ENCODE measurements at places on chromosomes 11 and 22.

- DNase-seq: peak; percentile 89
These were observed at the start of gene WBP2NL for GRCh38 chr22:41998361-41999261. Gene WBP2NL, plus strand, starts transcription at chr22:41998788. Its CDS starts 31 bp downstream, at chr22:41998819.

- DNase-seq: no peak
These were observed 110.7 kb downstream of the MICAL2 start for GRCh38 chr11:12221051-12221535.

- DNase-seq: no peak
These were observed 10.0 kb downstream of the CARD10 start for GRCh38 chr22:37509059-37509860.

DNA sequence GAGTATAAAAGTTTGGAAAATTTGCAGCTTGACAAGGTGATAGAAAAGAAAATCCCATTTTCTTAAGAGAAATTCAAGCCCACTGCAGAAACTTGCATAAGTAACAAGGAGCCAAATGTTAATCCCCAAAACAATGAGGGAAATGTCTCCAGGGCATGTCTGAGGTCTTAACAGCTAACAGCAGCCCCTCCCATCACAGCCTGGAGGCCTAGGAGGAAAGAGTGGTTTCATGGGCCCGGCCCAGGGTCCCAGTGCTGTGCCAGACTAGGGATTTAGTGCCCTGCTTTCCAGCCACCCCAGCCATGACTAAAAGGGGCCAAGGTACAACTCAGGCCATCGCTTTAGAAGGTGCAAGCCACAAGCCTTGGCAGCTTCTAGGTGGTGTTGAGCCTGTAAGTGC lies 123.7 kb upstream of the TRPC6 start:
- DNase-seq: no peak

DNA sequence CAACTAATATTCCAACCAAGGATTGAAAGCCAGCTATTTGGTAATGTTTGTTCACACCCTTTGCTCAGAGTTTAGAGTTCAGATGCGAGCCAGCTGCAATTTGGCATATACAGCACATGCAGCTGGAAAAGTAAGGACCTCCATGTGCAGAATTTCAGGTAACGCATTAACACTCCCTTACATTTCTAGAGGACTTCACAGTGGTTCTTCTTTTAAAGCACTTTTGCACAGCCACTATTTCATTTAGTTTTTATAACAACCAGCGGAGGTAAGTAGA lies 3.4 kb downstream of the POU2AF3 start:
- no peak for DNase-seq

DNA sequence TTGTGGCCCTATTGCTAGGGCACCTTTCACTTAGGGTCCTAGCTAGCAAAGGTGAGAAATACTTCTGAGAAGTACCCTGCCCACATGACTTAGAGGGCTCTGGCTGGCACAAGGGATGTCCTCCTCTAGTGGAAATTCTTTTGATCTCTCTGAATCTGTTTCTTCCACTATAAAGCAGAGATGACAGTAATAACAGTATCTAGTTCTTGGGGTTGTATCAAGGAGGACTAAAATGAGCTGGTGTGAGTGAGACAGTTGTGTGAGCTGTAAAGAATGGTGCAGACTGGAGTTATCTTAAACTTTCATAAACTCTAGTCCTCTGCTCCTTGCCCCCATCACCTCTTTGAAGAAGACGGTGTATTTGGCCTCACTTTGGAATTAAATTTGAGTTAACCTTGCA lies 157.8 kb upstream of the PLET1 start:
- DNase-seq: no peak

DNA sequence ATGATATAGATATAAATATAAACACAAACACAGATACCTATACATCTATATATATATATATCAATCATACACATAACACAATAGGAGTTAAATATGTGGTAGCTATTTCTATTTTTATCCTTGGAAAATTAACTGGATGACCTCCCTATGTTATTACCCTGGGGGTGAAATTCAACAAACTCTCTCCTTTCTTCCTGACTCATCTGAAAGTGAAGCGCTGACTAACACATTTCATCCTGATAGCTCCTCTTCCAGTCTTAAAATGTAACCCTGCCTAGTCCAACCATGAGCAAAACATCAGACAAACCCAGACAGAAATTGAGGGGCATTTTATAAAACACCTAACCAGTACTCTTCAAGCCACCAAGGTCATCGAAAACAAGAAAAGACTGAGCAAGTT lies 220.6 kb upstream of the ISX start:
- DNase-seq: no peak

DNA sequence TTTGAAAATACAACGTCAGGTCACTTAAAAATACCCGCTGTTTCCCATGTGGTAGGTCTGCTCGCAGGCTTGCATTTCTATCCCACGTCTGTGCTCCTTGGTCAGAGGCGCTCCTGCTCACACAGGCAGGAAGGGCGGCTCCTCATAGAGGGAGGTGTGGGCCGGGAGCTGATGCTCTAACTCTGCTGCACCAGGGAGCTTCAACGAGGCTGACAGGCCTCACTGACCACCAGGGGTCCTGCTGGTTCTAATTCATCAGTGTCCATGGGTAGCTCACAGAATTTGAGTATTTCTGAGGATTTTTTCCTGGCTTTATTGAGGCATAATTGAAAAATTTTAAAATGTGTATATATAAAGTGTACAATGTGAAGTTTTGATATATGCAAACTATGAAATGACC lies 68.5 kb downstream of the PIWIL3 start:
- DNase-seq: no peak

DNA sequence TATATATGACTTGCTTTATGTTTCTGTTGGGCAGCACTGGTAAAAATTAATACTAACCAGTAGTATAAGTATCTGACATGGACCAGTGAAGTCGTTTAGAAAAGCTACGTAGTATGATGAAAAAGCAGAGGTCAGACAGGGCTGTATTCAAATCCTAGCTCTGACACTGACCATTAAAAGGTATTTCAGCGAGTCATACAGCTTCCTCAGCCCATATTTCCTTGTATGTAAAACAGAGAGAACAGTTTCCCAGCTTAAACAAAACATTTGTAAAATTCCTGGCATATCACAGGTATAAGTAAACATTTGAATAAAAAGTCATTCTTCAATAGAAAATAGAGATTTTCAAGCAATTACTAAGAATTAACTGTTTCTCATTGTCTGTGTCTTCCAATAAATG lies 4.2 kb downstream of the NOX4 start:
- no peak for DNase-seq

- no peak for DNase-seq
These were observed 979 bp downstream of the ABCG4 start for GRCh38 chr11:119149786-119150275.

DNA sequence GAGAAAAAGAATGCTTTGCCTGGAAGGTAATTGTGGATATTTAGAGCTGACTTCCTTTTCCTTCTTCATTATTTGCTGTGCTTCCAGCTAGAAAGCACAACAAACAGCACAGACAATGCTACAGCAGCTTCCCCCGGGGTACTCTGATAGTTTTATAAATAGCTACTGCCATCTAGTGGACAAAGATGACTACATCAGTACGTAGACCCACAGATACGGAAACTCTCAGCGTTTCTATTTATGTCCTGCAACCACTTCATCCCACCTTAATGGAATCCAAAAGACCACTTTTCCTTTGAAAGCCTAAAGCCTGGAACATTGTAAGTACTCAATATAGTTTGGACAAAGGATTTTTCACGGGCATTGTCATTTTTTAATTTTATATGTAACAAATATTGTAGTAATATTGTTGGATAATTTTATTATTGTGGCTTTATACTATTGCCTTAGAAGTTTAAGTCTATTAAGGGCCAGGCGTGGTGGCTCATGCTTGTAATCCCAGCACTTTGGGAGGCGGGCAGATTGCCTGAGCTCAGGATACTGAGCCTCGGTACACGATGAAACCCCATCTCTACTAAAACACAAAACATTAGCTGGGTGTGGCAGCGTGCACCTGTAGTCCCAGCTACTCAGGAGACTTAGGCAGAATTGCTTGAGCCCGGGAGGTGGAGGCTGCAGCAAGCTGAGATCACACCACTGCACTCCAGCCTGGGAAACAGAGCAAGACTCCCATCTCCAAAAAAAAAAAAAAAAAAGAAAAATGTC lies 7.5 kb downstream of the HSPA8 start:
- peak; percentile 51 for DNase-seq

DNA sequence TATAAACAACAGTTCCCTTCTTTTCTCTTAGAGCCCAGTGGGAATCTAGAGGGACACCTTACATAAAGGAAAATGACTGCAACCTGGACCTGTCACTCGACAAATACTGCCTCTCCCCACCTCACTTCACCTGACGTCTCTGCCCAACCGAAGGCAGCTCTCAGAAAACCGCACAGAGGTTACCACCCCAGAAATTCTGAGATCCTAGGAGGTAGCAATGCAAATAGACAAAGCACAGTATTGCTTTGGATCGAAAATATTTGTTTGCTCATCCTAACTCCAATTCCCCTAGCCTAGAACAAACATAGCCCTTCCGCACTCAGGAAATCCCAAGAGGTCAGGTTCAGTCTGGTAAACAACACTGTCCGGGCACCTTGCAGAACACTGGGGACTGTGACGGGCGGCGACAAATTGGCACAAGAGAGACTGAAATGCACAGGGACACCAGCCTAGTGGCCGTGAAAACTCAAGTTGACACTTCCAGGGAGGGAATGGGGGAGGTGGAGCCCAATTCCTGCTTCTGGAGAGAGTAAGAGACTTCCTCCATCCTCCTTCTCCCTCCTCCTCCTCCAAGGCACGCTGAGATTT lies 420 bp upstream of the TRIM44 start:
- DNase-seq: peak; percentile 17

GRCh38 chr22:44497218-44497904 lies 672 bp downstream of the RTL6 start:
- DNase-seq: peak; percentile 25

DNA sequence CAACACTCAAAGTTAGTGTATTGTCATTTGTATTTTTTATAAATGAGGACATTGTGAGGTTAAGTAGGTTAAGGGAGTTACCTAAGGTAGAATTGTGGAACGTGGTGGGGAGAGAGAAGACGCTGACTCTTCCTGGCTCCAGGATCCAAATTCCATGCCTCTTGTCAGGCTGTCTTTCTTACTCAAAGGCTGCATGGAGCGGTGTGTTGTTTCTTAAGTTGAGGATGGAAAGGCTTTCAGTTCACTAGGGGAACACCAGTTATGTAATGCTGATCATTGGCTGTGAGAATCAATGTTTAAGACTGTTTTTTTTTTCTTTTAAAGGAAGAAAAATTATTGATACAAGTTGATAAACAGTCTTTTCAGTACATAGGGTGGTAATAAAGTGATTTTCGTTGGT lies 2.9 kb downstream of the UBE2L3 start:
- no peak for DNase-seq

DNA sequence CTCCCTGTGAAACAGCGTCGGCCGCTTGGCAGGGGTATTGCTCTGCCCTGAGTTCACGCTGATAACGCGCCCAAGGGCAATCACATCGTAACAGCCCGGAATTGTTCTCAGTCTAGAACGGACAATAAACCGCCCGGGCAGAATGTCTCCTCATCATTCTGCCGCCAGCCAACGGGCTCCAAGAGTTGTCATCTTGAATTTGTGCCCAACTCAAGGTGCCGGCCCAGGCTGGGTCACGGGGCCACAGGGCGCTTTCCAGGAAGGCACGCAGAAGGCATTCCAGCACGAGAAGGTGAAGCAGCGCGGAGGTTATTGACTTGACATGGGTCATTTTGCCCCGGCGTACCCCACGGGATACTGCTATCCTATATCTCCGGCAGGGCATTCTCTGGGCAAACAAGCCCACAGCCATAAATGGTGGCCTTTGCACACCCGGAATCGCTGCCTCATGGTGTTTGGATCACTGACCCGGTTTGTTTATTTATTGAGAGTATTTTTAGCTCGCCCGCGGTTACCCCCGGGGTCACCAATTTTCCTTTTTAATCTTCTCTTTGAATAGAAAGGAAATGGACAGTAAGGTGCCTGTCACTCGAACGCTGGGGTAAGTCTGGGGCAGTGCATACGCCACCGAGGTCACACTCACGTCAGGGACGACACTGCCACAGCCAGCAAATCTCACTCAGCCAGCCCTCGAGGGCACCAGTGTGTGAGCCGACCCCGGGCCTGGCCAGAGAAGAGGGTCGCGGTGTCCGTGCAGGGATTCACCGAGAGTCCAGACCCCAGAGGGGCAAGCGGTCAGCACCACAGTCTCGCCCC lies 72.4 kb upstream of the FGF3 start:
- DNase-seq: no peak

DNA sequence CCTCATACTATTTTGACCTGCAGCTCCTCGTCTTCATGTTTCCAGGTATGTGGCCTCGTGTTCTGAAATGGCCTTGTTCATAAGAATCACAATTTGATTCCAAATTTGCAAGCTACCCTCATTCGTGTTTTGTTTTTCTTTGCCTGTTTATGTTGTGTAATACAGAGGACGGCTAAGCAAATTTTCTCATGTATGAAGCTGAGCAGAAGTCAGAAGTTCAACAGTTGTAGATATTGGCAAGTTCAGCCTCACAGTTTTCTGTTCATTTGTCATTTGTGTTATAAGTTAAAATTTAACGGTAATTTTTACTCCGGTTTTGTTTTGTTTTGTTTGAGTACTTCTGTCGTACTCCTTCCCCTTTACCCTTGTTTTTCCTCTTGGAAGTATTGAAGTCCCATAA lies 15.4 kb upstream of the CHEK1 start:
- DNase-seq: no peak

GRCh38 chr22:36548606-36549005 lies 19.6 kb upstream of the EIF3D start:
- no peak for DNase-seq

DNA sequence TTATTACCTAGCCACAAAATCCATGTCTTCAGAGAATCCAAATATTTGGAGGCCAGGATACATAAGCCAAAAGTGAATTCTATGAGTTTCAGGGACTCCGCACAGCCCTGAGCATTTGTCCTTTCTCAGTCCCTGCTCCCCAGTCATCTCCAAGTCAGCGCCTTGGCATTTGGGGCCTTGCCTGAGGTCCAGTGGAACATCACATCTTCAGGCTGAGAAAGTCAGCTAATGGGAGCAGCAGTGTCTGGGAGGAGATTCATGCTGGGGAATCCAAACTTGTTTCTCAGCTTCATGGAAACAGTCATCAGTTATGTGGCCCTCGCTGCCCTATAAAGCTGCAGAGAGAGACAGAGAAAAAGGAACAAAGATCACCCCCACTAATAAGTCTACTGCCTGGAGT lies 70.9 kb downstream of the BARX2 start:
- no peak for DNase-seq

- no peak for DNase-seq
These were observed 2.8 kb downstream of the PDXP start for GRCh38 chr22:37661160-37661924.

- DNase-seq: no peak
These were observed 761.4 kb downstream of the KCNA4 start for GRCh38 chr11:29255401-29255800.

Measured in stimulated activated CD4-positive, alpha-beta T cell treated with anti-CD3 and anti-CD28 coated beads, Interleukin-15, amount 100 ng/mL, for 24 hours (primary cell).